Stimulated activated CD4-positive, alpha-beta T cell treated with anti-CD3 and anti-CD28 coated beads, TNF-alpha, amount 100 ng/mL, for 1 hour (primary cell): ENCODE measurements at places on chromosomes 3 and 15.

GRCh38 chr3:110234831-110235230 lies 836.8 kb upstream of the NECTIN3 start:
- DNase-seq = no peak

- no peak for DNase-seq
Measured at GRCh38 chr3:184295771-184296170, 3.3 kb upstream of the PSMD2 start.

- DNase-seq = no peak
Measured at GRCh38 chr3:122260206-122260605, 64.8 kb upstream of the CSTA start.

DNA sequence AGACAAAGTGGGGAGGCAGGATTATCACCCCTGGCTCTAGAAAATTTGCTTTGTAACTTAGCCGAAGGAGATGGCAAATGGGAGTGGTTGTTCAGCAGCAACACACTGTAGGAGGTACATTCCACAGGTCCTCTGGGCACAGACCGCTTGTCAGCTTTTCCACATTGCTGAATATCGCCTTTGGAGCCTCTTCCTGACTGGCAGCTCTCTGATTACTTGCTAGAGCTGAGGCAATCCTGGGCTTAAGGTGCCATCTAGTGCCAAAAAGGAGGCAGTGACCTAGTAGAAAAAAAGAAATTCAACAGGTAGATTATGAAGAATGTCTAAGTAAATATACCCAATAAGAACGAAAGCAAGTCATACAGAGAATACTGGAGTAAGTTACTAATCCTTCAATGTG lies 13.1 kb upstream of the SCN5A start:
- no peak for DNase-seq

DNA sequence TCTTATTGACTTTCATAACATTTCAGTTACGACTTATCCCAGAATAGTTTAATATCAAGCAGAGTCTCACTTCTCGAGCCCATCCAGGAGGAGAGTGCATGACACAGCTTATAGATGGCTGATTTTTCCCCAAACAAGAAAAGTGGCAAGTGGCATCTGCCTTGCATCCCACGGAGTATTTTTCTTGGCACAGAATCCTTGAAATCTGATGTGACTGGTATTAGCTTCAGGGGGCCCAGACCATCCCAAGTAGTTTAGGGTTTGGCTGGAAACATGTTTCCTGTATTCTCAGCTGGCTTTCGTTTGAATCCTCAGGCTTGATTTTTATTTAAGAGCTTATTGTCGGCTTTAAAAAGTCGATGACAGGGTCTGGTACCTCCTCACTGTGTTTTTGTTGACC lies 20.7 kb upstream of the FBXL22 start:
- no peak for DNase-seq

DNA sequence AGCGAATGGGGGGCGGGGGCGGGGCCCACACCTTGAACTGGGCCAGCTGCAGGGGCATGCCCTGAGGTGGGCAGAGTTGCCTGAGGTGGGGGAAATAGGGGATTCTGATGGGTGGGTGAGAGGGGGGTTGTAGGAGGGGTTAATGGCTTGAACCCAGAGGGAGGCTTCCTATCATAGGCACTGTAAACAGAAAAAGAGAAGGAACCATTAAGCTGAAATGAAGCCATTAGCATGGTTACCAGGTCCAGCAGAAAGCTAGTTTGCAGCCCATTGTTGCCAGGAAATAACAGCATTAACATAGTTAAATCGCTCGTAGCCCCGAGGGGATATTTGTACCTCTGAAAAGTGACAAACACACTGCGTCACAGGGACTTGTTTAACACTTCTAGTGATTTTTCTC lies 29.0 kb downstream of the ETV5 start:
- no peak for DNase-seq

GRCh38 chr15:27175472-27176153 lies 204.6 kb downstream of the GABRG3 start:
- DNase-seq = no peak

DNA sequence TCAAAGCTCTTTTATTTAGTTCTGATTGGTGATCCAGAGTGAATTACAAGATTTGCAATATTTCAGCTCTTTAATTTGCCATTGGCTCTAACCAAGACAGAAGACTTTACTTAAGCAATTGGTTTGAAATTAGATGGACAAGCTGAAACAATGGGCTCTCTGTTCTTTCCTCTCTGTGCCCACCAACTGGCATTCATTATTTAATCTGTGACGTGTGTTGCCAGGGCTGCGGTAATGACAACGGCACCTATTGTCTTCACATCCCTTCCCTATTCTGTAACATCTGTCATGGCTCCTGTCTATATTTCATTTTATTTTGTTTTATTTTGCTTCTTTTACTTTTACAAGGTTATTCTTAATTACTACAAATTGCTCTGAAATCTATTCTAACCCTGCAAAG lies 33.9 kb downstream of the PLD1 start:
- DNase-seq = no peak

- no peak for DNase-seq
Measured at GRCh38 chr3:11140030-11140712, 14.1 kb upstream of the HRH1 start.
